Spinal cord (tissue), 10 donors: ENCODE measurements at places on chromosomes 1 and 21.

- no peak for DNase-seq
Observed at GRCh38 chr1:16922466-16922865, 735 bp downstream of the CROCC start.

DNA sequence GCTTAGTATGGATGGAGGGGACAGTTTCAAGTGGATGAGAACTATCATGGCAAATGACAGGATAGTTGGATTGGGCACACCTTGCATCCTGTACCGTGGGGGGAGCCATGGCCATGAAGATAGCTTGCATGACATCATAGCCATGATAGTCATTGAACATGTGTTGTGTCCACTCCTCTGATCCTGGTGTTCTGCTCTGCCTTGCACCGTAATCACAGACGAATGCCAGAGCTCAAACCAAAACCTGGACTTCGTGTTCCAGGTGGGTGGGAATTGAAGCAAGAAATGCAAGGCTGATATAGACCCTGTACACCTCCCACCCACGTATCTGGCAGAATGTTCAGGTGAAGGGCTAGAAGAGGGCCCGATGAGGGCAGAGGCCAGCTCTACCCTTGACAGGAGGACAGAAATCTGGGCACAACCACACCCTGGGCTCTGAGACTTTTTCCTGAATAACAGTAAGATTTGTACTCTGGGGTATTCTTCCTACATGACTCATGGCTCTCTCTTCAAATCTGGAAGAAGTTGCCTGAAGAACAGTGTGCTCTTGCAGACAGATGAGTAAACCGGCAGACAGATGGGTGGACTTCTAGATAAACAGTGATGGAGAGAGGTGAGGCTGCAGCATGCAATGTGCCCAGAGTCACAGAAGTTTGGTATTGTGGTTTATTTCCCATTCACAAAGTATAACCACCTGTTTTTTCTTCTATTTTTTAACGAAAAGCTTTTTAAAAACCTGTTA lies 45.0 kb downstream of the KCNJ6 start:
- no peak for DNase-seq

DNA sequence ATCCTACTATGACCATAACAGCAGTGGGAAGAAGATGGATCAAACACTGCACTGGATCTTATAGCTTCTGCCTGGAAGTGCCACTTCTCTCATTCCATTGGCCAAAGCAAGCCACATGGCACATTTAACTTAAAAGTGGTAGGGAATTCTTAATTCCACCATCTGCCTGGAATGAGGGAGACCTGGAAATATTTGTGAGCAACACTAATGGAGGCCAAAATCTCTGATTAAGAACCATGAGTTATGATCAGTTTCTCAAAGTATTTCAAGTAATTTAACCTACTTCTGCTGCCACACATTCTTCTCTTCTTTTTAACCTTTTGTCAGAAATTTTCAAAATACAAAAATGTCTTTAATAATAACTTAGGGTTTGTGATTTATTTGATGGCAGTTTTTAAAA lies 154.0 kb upstream of the C1orf87 start:
- DNase-seq: no peak

GRCh38 chr1:167387251-167387910 lies 130.9 kb downstream of the CD247 start:
- DNase-seq: no peak

DNA sequence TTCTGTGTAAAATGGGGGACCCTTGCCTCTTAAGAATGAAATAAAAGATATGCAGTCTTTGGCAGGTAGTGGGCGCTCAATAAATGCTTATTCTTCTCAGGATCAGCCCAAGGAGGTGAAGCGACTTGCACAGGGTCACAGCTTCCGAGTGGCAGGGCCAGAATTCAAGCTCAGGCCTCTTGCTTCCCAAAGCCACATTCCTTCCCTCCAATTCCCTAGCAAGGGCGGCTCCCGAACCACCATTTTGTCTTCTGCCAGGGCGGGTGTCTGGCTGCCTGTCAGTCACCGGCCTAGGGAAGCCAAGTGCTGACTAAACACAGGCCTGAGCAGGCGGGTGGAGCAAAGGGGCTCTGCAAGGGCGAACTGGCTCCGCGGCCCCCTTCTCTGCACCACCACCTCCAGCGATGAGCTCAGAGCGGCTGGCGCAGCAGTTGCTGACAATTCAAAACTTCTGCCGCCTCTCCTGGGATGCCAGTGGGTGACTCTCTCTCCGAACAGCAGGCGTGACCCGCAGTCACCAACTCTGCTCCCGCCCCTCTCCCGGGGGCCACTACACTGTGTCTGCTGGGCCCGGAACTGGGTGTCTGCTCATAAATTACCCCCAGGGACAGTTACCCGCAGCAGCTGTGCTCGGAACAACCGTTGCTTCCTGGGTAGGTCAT lies 10.8 kb downstream of the GPR3 start:
- no peak for DNase-seq

GRCh38 chr1:219126377-219126776 lies 47.3 kb upstream of the LYPLAL1 start:
- no peak for DNase-seq

- DNase-seq: no peak
Observed at GRCh38 chr1:244316407-244316806, 135.3 kb downstream of the ADSS2 start.

DNA sequence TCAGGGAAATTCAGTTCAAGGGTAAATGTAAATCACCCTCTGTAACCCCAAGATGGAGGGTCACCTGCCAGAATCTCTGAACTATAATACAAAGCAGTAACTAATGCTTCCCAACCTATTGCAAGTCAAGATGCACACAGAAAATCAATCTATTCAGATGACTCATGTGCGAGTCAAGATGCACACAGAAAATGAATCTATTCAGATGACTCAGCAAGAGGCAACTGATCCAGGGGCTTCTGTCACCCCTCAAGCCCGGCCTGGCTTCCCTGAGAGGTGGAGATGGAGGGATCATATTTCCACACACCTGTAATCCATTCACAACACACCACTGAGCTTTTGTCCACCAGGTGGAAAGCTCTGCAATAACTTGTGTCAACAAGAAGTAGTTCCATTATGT lies 17.4 kb upstream of the HIVEP3 start:
- DNase-seq: no peak

GRCh38 chr1:2564006-2564814 lies 8.0 kb downstream of the TNFRSF14 start:
- DNase-seq: no peak

DNA sequence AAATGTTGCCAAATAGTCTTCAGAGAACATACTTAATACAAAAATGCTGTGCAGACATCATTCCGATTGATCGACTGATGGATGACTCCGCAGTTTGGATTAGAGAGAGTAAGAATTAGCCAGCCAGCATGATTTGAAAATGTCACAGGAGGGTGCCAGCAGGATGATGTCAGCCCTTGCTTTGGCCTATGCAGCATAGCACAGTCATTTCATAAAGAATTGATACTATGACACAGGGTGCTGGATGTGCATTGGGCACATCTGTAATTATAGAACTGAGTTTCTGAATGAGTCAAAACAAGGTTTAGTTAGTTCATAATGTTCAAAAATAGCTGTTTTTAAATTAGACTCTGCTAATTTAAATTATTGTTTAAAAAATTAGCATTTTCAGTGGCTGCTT lies 21.6 kb upstream of the TRAF5 start:
- DNase-seq: no peak

GRCh38 chr1:156949127-156949526 lies 28.7 kb downstream of the LRRC71 start:
- DNase-seq: no peak

- no peak for DNase-seq
Observed at GRCh38 chr1:154193821-154194220, 1.9 kb upstream of the TPM3 start.

GRCh38 chr1:187563191-187563590 lies 734.4 kb downstream of the PLA2G4A start:
- no peak for DNase-seq

DNA sequence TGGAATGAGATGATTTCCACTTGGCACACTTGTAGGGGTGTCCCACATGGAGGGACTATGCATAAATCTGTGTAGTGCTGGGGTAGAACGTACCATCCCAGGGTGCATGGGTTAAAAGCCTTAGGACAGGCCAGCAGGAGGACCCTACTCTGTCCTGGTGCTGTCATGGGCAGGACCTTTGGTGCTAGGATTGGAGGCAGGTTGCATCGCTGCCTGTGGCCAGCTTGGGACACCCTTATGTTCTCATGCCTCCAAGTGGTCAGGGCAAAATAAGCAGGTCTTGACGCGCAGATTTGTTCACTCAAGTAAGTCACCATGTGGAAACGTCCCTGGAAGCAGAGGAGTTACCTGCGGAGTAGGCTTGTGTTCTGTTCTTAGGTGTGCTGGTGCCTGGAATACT lies 49.5 kb upstream of the RAB3GAP2 start:
- DNase-seq: no peak

- DNase-seq: no peak
Observed at GRCh38 chr1:37634244-37634991, at the start of gene RSPO1. Gene RSPO1 (minus strand): TSS chr1:37634892. CDS start chr1:37629661, 5,231 bp downstream.

DNA sequence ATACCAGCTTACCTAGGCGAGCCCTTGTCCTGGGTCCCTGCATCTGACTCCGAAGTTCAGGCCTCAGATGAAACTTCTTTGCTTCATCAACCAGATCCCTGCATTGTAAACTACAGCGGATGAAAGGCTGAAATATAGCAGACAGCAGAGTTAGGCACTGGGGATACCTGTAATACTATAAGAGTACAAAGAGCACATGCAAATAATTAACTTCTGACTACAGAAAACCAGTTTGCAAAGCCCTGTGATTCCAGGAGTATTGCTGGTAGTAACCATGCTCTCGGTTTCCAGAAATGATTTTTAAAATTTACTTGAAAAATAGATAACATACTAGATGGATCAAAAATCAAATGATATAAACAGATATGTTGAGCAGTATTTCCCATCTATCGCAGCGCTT lies 18.0 kb downstream of the KLHL12 start:
- no peak for DNase-seq

GRCh38 chr1:228325267-228325666 lies 81.4 kb downstream of the TRIM11 start:
- DNase-seq: no peak

GRCh38 chr1:27604579-27605299 lies 795 bp upstream of the AHDC1 start:
- no peak for DNase-seq

GRCh38 chr1:182563095-182563494 lies 26.0 kb downstream of the RNASEL start:
- no peak for DNase-seq

DNA sequence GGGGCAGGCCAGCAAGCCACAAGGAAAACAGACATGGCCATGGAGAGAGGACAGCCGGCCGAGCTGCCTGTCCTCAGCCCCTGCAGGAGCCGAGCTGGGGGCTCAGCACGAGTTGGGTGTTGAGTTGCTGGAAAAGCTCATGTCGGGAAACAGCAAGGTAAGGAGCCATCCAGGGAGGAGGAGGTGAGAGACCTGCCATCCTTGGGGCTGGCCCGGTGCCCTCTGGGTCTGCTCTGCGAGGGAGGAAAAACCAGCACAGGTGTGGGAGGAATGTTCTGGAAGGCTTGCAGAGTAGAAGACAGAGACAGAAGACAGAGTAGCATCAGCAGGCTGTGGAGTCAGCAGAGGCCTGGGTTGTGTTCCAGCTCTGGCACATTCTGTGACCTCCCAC lies 548.8 kb downstream of the PTPRU start:
- no peak for DNase-seq

GRCh38 chr21:42089093-42089631 lies 18.0 kb downstream of the UMODL1 start:
- DNase-seq: no peak

GRCh38 chr1:159891275-159892157 lies 8.4 kb downstream of the CFAP45 start:
- peak; percentile 65 for DNase-seq

DNA sequence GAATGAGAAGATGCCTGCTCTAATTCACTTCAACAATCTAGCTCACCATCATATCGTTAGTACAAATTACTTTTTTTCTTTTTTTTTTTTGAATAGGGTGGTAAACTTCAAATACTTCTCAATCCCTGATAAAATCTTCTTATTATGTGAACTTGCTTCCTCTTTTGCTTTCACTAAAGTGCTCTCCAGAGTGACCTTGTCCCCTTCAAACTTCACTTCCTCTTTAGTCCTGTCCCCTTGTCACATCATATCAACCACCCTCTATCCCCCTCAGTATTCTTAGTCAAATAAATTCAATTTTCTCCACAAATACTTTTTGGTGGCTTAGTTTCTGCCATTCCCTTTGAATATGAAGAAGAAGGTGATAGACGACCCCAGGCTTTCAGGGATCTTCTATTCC lies 124.9 kb upstream of the PLXNA2 start:
- DNase-seq: no peak

GRCh38 chr1:220921971-220922635 lies 42.9 kb downstream of the HLX start:
- no peak for DNase-seq

DNA sequence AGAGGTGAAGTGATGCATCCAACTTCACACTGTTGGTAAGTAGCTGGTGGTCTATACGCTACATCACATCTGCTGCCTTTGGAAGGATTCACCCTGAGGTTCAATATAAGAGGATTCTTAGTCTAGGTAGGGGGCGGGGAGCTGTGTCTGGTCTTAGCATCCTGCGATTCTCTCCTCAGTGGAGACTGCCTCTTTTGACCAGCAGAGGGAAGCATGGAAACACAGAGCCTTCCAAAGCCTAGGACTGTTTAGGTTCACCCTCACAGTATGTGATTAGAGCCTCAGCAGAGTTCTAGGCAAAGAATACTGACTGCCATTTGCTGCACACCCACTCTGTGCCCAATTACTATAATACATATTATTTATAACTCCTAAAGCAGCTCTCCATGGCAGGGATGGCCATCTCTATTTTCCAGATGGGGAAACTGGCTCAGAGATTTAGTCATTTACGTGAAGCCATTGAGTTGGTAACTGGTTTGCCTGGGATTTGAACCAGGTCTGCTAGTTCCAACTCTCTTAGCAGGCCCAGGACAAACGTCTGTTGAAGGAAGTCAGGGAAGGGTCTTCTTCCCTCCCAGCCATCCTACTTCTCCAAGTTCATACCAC lies 28.9 kb upstream of the EFCAB14 start:
- DNase-seq: no peak

DNA sequence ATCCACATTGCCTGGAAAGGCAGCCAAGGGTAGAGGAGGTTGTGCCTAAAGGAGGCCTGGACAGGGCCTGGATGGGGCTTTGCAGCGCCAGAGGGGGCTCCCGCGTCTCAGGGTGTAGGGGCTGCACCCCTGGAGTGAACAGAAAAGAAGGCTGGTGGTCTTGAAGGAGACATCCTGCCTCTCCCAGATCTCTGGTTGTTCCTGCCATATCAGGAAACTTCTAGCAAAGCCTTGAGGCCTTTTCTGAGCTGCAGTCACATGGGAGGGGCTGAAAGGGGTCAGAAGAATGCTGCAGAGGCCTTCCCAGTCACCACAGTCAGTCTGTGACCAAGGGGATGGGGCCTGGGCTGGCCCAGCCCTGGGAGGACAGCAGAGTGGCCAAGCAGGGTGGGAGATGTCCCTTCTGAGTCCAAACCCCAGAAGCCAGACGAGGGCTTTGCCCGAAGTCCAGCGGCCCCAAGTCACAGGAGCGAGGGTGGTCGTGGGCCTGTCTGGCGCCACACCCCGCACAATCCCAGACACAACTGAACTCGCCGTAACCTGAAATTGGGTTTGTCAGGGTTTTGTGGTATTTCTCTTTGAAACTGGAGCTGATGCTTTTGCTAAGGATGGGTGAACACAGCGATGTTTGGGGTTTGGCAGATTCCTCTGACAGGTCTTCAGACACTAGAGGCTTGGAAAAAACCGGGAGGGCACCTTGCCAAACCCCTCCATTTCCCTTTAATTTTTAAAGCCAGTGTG lies 29.6 kb downstream of the SIM2 start:
- DNase-seq: no peak

- no peak for DNase-seq
Observed at GRCh38 chr1:207191061-207191460, 87.0 kb downstream of the C4BPA start.
